ENCODE measurements at places on chromosomes 13 and 19.

DNA sequence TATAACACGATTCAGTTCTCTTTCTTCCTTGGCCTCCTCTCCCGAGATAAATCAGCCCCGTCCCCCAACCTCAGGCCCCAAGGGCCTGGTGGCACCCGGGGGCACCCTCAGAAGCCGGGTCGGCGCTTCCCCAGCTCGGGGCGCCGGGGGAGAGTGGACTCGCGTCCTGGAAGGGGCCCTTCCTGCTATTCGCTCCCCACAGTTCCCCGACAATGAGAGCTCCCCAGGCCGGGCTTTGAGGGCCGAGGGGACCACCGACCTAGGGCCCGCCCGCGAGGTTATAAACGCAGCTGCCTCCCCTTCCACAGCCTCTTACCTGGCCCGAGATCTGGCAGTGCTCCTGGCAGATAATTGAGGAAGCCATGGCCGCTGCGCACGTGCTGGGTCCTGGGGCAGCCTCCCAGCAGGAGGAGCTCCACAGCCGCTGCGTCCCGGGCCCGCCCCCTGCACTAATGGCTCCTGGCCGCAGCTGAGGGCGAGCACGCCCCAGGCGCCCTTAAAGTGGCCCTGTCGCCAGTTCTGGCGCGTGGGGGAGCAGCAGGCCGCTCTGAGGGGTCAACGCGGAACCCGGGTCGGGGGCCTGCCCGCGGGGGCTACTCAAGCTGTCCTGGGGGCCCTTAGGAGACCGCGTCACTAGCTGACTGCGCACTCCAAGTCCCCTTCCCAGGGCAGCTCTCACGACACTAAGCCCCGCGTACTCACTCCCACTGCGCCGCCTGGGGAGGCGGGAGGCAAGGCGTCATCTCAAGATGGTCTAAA, at the start of gene SOHLH2:
SOHLH2 (minus strand) TSS at position 394 of the 759 bp plus-strand sequence; CDS start at position 364, 30 bp downstream.
- no peak for DNase-seq

DNA sequence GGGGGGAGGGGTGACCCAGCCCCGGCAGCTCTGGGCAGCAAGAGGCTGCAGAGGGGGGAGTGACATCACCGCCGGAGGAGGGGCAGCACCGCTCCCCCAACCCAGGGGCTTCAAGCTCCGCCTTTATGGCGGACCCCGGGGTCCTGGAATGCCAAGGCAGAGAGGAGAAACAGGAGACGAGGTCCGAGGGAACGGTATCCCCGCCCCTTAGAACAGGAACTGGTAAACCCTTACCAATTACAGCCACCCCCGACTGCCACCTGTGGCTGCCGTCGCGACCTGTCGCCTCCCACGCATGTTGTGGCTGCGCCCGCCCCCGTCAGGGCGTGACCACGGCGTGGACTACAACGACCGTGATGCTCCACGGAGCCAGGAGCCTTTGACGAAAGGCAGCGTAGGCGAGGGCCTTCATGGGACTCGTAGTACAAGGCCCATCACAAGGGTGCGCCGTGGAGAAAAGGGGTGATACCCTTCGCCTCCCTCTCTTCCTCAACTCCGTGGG, 4.1 kb upstream of the KCNC3 start:
- DNase-seq, result peak; percentile 98

GRCh38 chr13:28245465-28245864, 107.1 kb downstream of the PAN3 start:
- no peak for DNase-seq

DNA sequence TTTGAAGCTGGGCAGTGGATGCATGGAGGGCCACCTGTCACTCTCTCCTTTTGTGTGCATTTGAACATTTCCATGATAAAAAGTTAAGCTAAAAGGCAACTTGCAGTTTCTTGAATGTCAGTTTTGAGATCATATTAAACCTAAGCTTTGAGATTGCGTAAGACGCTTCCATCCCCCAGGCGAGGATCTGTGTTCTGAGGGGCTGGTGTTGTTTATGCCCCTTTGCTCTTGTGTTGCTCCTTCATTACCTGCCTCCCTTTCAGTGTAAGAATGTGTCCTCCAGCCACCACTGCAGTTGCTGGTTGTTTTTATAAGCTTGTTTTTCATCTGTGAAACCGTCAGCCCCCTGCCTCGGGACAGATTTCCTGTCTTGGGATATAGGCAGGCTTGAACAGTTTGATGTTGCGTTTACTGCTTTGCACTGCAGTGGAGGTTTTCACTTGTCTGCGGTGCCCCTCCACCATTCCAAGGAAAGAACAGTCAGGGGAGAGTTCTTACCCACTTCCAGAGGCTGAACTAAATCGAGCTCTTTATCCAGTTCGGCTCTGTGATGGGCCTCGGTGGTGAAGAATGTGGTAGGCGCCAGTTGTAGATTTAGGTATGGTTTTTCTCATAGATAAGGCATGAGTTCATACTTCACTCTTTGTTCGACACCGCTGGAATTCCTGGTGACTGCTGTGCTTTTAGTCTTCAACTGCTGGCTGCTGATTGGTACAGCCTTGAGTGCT, 96.8 kb downstream of the ARHGEF7 start:
- DNase-seq, result no peak

- no peak for DNase-seq
Observed at GRCh38 chr13:50322006-50322405, 306.8 kb downstream of the KCNRG start.

GRCh38 chr19:47253970-47254369, 2.4 kb upstream of the CCDC9 start:
- no peak for DNase-seq

GRCh38 chr13:97344265-97345175, 89.4 kb upstream of the RAP2A start:
- peak; percentile 48 for DNase-seq

- no peak for DNase-seq
Observed at GRCh38 chr19:2223959-2224358, 12.2 kb downstream of the PLEKHJ1 start.

DNA sequence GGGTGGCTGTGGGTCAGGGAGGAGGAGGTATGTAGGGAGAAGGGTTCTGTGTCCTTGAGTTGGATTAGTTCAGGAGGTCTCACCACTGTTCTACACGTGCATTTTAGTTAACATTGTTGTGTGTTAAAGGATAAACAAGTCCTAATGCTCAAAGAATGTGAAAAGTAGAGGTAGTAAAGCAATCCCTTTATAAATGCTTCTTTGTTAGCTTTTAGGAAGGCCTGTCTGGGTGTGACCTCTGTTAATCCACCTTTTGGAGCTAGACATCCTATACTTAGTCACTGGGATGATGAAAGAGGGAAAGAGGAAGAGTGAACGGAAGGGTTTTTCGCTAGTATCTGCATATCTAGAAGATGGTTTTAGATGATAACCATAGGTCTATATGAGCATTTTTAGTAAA, 42.2 kb upstream of the FLT1 start:
- DNase-seq, result no peak

All from DMS53 (cell line).